ENCODE measurements at places on chromosomes 16 and 17.

- no peak for DNase-seq
Measured at GRCh38 chr16:67716097-67716496, 3.0 kb downstream of the GFOD2 start.

- no peak for DNase-seq
Measured at GRCh38 chr16:57950382-57950781, 20.5 kb downstream of the CNGB1 start.

- DNase-seq: no peak
Measured at GRCh38 chr16:85833219-85833920, 33.9 kb downstream of the COX4I1 start.

- no peak for DNase-seq
Measured at GRCh38 chr16:54432897-54433229, 146.3 kb upstream of the IRX3 start.

GRCh38 chr16:49366669-49367068, 6.9 kb upstream of the C16orf78 start:
- no peak for DNase-seq

DNA sequence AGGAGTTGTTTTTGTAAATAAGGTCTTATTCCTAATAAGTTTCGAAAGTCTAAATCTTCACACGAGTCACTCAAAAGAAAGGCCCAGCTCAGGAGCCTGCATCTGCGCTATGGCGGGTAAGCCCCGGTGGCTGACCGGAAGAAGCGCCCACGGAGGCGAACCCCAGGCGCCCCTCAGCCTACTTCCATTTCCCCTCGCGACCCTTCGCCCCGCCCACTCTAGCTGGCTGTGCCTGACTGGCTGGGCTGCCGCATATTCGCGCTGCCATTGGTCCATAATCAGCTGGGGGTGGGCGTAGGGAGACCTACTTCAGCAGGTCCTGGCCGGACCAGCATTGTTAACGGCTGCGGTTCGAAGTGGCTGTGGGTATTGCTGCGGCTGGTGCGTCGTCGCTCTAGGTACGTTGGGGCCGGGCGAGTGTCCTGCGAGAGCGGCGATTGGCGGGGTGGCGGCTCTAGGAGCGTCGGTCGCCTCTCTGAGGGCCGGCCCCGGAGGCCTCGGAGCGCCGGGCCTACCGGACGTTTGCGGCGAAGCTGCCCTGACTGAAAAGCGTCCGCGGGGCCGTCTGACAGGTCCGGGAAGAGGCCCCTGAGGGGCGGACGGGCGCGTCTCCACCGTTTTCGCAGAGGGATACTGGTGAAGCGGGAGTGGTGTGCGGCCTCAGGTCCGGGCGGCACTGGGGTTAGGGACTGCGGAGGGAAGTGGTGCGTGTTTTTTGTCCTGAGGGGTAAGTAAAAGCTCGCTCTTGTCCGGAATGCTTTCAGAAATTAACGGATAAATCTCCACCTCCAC, at the start of gene ATF7IP2:
Gene ATF7IP2 (plus strand): TSS at position 337 of the 792 bp plus-strand sequence. CDS start 44,560 bp downstream, outside the sequence.
- peak; percentile 70 for DNase-seq

GRCh38 chr17:6699997-6700947, 12.9 kb downstream of the SLC13A5 start:
- DNase-seq: no peak

DNA sequence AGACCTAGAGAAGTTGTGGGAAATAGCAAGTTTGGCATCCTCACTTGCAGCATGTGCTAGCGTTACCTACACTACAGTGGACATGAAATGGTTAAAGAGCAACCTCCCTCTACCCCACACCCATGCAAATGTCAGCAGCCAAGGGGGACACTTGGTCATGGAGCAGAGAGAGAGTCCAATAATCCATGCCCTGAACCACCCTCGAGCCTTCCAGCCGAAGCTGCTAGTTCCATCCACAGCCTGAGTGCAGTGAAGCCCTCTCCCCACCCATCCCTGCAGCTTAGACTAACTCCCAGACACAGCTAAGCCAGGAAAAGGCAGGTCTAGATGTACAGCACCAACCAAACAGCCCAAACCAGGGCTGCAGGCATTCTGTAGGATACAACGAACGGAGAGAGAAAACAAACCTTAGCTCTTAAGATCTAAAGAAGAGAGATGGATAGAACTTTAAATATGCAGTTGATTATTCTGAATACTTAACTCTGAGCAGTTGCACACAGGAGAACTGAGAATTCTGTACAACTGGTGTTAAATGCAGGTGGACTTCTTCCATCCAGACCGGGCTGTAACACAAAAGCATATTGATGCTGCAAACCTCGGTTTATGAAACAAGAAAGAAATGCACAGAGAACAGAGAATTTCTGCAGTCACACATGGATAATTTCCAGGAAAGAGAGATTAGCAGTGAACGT, 93.8 kb downstream of the SALL1 start:
- no peak for DNase-seq

GRCh38 chr17:42243493-42243982, 32.7 kb downstream of the STAT5B start:
- DNase-seq: no peak

- no peak for DNase-seq
Measured at GRCh38 chr16:83586461-83587200, 221.1 kb upstream of the HSBP1 start.

DNA sequence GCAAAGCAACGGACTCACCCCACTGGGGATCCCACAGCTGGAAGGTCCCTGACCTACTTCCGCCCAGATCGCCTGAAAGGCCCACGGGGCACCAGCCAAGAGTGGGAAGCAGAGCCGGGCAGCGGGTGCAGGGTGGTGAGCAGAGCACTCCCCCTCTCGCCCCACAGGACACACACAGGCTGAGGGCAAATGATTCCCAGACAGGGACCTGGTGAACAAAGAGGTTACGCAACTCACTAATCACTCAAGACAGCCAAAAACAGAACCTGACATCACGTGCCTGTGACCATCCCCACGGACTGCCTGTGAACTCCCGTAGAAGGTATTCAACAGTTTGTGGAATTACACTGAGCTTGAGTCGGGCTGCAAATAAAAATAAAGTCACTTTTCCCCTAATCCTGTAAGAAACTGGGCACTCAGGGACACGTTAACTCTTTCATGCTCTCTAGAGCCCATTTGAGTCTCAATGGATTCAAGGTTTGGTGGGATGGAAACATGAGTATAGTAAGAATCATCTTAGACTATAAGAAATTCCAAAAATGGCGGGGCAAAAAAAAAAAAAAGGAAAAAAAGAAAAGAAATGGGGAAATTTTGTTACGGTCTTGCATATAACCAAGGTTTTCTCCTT, 396.1 kb downstream of the SOX9 start:
- no peak for DNase-seq

- no peak for DNase-seq
Measured at GRCh38 chr17:18028114-18028951, 10.6 kb downstream of the ATPAF2 start.

DNA sequence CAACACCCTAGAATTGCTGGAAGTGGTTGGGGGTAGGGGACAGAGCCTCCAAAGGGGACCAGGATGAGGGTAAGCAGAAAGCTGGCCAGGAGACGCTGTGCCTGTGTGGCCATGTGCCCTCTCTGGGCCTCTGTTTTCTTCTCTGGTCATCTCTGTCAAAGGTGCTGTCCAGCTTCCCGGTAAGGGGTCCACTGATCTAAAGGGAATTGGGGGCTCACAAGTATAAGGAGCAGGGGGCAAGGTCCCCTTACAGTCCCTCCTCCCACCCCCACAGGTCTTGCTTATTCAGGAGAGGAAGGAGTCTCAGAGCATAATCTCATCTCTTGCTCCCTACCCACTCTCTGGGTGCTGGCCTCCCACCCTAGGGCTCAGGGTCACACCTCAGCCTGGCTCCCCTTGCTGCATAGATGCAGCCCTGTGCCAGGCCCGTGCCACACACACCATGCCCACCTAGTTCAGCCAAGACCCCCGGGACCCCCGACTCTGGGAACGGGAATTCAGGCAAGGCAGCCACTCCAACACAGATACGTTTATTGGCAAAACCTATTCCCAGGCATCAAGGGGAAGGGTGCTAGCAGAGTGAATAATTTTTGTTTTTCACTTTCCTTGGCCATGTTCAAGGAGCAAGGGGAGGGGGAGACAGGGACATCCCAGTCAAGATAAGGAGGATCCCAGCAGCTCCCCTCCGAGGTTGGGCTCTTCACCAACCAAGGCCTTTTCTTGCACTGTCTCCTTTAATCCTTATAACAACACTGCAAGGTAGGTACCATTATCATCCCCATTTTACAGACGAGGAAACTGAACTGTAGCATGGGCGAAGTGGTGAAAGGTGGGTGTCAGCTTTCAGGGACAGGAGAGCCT, 19.8 kb downstream of the SLC4A1 start:
- DNase-seq: no peak

- no peak for DNase-seq
Measured at GRCh38 chr17:47603830-47604597, 45.7 kb upstream of the KPNB1 start.

DNA sequence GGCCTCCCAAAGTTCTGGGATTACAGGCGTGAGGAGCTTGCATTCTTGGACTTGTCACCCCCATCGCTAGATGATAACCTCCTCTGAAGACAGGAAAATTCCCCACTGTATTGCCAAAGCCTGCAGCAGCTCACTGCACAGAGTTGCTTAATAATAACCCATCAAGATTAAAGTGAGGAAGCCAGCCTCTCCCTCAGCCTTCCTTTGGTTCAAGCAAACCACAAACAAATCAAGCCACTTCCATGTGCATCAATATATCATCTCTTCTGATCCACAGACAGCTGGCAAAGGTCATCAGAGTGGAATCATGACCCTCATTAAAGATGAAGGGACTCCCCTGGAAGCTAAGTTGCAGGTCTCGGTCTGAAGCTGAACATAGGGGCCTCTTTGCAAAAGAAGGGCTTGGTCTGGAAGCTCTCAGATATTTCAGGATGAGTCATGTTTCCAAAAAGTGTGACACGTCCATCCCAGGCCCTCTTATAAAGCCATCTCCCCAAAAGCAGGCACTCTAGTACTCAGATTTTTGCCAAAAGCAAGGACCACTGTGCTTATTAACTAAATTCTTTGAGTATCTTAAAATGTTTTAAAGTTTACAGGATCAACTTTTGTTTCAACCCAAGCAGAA, 4.8 kb downstream of the EMP2 start:
- DNase-seq: no peak

- DNase-seq: no peak
Measured at GRCh38 chr17:10130677-10131076, 67.7 kb downstream of the GAS7 start.

DNA sequence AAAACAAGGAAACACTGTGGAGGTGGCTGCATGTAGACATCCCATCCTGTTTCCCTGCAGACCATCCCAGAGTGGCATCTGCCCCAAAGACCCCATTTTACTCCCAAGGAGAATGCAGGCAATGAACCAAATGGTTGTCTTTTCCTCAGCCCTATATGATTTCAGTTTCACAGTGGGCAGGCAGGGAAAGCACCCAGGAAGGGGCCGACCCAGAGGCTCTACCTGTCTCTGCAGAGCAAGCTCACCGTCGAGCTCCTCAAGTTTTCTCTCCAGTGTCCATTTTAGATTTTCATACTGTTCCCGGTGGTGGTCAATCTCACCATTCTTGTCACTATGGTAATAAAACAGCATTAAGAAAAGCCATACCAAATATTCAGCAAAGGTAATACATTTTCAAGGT, 14.6 kb downstream of the CCDC57 start:
- no peak for DNase-seq

DNA sequence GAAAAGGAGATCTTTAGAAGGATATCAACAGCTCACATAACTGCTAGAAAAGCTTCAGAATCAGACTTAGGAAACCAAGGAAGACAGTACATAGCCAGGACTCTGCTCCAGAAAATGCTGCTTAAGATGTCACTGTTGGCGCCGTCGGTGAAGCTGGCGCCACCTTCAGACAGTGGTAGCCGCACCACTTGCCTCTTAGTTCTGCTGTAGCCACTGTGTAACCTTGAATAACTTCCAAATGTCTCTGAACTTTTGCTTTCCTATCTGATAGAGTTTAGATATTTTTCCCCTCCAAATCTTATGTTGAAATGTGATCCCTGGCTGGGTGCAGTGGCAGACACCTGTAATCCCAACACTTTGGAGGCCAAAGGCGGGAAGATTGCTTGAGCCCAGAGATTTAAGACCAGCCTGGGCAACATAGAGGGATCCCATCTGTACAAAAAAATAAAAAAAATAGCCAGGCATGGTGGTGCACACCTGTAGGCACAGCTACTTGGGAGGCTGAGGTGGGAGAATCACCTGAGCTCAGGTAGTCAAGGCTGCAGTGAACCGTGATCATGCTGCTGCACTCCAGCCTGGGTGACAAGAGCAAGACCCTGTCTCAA, 6.3 kb upstream of the USP31 start:
- DNase-seq: no peak

DNA sequence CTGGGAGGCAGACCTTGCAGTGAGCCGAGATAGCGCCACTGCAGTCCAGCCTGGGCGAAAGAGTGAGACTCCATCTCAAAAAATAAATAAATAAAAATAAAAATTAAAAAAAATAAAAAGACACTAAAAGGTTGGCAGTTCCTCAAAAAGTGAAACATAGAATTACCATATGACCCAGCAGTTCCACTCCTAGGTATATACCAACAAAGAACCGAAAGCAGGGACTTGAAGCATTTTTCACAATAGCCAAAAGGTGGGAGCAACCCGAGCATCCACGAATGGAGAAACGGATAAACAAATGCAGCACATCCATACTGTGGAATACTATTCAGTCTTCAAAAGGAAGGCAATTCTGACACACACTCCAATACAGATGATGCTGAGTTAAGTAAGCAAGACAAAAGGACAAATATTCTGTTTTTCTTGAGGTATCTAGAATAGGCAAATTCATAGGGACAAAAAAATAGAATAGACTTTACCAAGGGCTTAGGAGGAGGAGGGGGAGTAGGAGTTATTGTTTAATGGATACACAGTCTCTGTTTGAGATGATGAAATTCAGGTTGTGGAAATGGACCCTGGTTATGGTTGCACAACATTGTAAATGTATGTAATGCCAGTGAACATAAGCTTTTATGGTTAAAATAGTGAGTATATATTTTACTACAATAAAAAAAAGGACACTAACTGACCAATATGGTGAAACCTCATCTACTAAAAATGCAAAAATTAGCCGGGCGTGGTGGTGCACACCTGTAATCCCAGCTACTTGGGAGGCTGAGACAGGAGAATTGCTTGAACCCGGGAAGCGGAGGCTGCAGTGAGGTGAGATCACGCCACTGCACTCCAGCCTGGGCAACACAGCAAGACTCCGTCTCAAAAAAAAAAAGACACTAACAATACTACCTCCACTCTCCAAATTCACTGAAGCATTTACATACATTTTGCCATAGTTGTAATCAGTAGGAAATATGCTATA, 27.0 kb upstream of the SLC35B1 start:
- DNase-seq: no peak

DNA sequence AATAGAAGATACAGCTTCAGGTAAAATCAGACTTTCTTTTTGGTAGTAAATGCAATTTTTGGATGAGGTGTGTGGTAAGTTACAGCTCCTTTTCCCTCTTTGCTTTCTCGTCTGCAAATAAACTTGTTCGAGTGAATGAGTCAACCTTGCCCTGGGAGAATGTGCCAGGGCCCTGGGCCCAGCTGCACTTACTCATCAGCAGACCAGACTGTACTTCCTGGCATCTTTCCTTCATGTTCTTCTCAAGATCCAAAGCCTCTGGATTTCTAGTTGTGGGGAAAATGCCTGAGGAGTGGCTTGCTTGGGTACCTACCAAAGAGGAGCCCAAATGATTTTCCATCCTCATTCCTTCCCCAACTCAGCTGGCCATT, 5.4 kb upstream of the G6PC1 start:
- no peak for DNase-seq
